Suppressor macrophage treated with lipopolysaccharide for 1 hour (primary cell): ENCODE measurements at places on chromosomes 5 and 9.

DNA sequence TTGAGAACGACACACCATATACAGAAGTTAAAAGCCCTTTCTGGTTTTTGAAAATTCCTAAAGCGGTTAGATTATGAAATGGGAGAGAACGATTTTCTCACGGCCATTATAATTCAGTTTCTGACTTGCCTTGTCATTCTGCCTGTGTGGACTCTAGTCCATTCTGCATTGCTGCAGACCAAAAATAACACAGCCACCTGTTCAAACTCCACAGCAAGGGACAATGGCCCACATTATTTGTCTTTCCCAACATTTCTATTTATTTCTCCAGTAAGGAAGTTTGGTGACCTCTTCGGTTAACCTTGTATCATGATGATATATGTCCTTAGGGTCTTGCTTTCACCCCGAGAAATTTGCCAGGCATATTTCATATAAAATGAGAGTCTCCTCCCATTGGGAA, 497.7 kb downstream of the BRINP1 start:
- DNase-seq: no peak

DNA sequence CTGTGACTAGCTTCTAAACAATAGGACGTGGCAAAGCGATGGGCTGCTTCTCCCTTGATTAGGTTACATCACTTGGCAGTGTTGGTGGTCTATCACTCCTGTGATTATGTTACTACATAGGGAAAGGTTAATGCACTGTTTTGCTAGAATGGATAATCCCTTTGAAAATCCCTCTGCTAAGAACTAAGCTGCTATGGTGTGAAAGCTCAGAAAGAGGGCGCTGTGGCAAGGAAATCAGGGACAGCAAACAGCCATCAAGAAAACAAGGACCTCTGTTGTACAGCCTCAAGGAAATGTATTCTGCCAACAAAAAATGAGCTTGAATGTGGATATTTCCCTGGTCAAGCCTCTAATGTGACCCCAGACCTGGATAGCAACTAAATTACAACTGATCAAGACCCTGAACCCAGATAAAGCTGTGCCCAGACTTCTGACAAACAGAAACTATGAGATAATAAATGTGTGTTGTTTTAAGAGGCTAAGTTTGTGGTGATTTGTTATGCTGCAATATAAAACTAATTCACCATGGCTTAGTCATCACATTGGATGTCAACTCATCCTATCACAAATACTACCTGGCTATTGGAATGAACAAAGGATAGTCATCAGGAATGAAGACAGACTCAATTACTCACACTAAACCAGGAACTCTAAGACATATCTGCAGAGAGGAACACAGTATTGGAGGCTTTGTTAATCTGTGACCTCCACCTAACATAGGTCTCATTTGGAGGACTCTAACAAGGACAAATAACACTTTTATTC, 1215.9 kb downstream of the EFNA5 start:
- peak; percentile 20 for DNase-seq

GRCh38 chr5:166058660-166059059, 2232.8 kb upstream of the WWC1 start:
- no peak for DNase-seq

GRCh38 chr5:134594336-134594735, 38.3 kb downstream of the SAR1B start:
- no peak for DNase-seq

- peak; percentile 75 for DNase-seq
Measured at GRCh38 chr5:134533115-134533815, 7.8 kb downstream of the JADE2 start.

DNA sequence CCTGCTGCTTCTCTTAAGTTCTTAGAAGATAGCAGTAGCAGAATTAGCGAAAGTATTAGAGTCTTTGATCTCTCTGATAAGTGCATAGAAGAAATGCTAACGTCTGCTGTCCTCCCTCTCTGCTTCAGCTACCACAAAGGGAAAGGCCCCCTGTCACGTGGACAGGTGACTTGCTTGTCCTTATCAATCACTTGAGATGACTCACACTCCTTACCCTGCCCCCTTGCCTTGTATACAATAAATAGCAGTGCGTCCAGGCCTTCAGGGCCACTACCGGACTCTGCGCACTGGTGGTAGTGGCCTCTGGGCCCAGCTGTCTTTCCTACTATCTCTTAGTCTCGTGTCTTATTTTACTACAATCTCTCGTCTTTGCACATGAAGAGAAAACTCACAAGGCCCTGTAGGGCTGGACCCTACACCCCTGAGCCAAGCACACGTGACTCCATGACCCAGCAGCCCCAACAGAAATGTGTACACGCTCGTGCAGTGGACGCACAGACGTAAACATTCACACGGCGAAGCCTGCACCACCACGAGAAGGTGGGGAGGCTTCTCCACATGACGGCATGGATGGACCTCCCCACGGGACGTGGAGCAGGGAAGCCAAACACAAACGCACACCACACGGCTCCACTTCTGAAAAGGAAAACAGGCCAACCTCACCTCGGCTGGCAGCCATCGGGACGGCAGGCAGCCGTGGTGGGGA, 38.3 kb downstream of the PNPLA7 start:
- DNase-seq: no peak

- peak; percentile 43 for DNase-seq
Measured at GRCh38 chr9:2208991-2209390, 193.8 kb downstream of the SMARCA2 start.

DNA sequence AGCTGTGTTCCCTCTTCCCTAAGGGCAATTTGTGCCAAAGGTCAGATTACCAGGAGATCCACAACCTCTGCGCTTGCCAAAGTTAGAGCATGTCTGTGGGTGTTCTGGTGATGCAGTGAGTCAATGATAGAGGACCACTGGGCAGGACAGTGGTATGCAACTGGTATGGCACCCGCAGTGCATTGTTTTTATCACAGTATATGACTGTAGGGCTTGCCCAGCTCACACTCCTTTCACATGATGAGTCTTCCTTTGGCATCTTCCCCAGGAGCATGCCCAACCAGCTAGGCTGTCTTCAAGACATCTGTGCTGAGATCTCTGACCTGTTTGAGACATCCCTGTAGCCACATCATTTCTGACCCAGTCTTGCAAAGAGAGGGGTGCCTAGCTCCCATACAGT, 1650.0 kb upstream of the CDH6 start:
- DNase-seq: no peak

DNA sequence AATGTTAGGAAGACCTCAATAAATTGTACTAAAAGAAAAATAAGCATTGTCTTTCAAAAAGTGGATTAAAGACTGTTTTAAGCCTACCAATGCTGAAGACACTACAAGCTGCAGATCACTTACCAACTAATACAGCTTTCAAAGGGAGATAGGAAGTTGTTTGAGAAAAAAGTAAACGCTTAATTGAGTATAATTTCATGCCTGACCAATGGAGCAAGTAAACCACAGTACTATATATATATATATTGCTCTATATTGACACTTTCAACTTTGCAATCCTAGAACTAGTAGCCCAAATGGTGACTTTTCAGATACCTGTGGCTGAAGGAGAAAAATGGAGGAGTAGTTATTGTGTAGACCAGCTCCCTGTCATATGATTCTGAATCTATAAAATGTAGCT, 85.7 kb downstream of the FREM1 start:
- no peak for DNase-seq

GRCh38 chr5:159545156-159545555, 214.9 kb upstream of the IL12B start:
- DNase-seq: peak; percentile 10

DNA sequence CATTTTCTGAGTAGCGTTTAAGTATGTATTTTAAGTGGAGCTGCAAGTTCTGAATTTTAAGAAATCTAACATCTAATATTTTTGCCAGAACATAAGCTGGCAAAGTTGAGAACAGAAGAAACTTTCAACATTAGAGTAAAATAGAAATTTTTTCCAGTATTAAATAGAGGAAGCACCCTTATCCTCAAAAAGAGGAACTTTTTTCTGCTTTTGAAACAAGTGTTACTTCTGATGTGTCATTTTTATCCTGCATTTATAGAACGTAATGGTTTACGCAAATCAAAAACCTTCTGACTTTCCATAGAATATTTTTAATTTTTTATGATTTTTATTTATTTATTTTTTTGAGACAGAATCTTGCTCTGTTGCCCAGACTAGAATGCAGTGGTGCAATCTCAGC, 21.8 kb downstream of the ZBED3 start:
- DNase-seq: peak; percentile 35

GRCh38 chr9:112031400-112031799, 134.8 kb downstream of the UGCG start:
- DNase-seq: no peak

DNA sequence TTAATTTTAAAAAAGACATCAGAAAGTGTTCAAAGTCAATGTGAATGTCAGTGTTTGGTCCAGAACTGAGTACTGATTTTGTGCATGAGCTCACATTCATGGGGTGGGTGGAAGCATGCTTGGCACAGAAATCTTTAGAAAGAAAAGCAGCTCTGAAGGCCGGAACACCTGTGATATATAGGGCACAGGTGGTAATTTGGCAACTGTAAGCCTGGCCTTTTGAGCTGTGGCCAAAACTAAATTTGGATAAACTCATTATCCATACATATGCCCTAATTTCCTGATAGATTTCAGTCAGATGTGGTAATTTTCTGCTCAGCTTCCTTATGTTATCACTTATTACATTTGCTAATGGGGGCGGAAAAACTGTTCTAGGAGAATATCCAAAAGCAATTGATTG, 211.4 kb downstream of the HCN1 start:
- no peak for DNase-seq

DNA sequence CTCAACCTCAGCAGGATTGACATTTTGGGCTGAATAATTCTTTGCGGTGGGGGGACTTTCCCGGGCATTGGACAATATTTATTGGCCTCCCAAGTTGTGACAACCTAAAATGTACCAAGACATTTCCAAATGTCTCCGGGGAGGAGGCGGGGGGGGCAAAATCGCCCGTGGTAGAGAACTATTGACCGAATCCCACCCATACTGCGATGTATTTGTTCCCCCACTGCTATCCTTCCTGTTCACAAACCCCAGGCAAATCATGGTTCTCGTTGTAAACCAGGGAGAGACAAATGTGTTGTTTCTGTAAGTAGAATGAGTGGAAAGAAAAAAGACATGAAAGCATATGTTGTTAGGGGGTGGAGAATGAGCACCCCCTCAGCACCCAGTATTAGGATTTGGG, 141.9 kb downstream of the PSAT1 start:
- no peak for DNase-seq

- DNase-seq: peak; percentile 87
Measured at GRCh38 chr5:59893429-59894227, at the start of gene PDE4D. Gene PDE4D, minus strand, starts transcription at chr5:59893726.

DNA sequence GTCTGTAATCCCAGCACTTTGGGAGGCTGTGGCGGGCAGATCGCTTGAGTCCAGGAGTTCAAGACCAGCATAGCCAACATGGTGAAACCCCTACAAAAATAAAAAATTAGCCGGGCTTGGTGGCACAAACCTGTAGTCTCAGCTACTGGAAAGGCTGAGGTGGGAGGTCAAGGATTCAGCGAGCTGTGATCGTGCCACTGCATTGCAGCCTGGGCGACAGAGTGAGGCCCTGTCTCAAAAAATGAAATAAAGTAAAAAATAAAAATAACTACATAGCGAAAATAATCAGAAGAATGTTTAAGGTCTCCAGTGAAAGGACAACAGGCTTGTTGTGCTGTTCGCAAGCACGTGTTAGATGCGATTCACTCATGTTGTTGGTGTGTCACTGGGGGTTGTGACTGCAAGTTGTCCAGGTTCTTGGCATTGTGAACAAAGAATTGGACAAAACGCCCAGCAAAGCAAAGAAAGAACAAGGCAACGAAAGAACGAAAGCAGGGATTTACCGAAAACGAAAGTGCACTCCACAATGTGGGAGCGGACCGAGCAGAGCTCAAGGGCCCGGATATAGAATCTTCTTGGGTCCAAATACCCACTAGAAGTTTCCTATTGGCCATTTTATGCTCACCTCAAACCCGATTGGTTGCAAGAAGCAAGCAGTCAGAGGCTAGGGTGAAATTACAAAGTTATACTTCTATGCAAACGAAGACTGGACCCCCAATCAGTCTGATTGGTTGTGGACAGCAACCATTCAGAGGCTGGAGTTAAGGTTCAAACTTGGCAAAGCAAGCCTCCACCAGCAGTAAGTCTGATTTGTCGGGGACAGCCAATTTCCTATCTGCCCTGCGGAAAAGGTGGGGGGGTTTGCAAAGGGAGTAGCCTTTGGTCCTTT, 844 bp upstream of the MCCC2 start:
- DNase-seq: no peak

DNA sequence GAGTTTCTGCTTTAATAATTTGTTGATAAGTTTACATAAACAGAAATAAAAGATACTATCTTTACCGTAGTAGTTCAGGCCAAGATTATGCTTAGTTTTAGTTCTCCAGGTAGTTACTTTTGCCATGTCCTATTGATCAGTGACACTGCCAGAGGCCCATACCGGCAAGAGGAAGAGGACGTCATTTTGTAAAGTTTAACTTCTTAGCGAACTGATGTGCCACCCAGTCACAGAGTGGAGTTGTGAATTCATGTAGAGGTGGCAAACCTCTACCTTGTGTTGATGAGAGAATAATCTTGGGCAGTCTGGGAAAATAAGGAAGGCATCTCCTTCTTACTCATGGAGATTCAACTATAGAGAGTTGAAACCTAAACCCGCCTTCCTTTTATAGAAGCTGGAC, 21.8 kb downstream of the RGMB start:
- DNase-seq: no peak

DNA sequence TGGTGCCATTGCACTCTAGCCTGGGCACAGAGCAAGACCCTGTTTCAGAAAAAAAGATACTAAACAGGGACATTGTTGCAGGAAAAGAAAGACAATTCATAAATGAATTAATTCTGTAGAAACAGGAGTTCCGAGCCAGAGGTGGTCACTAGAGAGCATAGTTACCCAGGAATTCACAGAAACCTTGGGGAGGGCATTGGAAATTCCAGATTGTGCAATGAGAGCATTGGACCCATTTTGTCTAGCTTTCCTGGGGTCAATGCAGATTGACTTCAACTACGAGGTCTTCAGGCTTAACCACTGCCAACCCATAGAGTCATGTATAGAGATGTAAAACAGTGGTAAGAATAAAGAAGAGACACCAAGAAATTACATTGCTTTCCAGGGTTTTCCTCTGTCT, 63.1 kb downstream of the ABHD17B start:
- DNase-seq: no peak

DNA sequence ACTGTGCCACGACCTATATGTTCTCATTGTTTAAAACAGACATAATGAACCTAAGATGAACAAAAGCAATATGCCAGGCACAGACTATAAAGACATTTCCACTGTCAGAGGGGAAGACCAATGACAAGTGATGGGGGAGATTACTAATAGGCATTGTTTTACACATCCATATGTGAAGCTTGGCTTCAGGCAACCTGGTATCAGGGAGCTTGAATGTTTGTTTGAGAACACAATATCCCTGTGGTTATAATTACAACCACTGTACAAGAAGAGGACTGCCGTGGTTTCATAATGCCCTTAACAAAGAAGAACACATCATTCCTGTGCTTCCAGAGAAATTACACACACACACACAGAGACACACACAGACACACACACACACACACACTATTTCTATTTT, 385.7 kb downstream of the BNC2 start:
- no peak for DNase-seq

- DNase-seq: no peak
Measured at GRCh38 chr9:133488686-133489252, 9.9 kb upstream of the SLC2A6 start.

GRCh38 chr5:90308787-90309585, 100.6 kb downstream of the CETN3 start:
- no peak for DNase-seq

- peak; percentile 74 for DNase-seq
Measured at GRCh38 chr5:148823871-148824270, 2.5 kb upstream of the ADRB2 start.
